ENCODE measurements at places on chromosomes 16 and 17.

- DNase-seq, result no peak
Measured at GRCh38 chr17:42109086-42109485, 3.4 kb downstream of the DHX58 start.

DNA sequence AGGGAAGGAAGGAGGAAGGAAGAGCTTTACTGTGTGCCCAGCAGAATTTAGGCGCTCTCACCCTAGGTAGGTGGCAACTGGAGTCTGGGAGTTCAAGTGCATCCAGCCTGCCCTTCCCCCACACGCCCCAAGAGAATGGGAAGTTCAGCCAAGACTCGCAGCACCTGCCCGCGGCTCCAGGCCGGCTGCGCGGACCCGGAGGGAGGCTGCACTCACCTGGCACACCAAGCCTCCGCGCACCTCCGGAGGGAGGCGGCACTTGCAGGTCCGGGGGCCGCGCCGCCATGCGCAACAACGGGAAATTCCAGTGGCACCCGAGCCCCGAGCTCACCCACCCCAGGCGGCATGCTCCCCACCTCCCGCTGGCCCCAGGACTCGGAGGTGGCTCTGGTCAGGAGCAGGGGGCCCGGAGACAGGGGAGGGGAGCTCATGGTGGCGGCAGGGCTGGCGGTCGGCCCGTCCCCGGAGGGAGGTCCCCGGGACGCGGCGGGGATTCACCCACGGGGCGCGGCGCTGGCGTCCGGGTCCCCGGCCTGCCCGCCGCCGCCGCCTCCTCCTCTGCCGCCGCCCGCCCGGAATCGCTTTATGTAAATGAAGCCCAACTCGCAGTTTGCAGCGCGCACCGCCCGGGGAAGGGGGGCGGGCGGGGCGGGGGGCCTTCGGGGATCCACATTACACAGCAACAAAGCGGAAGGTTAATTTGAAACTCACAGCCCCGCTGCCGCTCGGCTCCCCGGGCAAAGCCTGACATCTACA is at the start of gene ZFHX3:
Gene ZFHX3, minus strand, starts transcription at position 593 of the 756 bp plus-strand sequence. CDS start 87,983 bp downstream, outside the sequence.
- peak; percentile 73 for DNase-seq

DNA sequence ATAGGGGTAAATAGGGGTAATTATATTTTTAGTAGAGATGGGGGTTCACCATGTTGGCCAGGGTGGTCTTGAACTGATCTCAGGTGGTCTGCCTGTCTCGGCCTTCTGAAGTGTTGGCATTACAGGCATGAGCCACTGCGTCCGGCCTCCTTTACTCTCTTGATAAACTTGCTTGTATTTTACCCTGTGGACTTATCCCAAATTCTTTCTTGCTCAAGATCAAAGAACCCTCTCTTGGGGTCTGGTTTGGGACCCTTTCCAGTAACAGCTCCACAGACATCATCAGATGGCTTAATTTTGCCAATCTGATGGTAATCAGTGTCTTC is 5.6 kb upstream of the C1QTNF1 start:
- DNase-seq, result no peak

- no peak for DNase-seq
Measured at GRCh38 chr17:13757871-13758270, 156.1 kb upstream of the HS3ST3A1 start.

- DNase-seq, result no peak
Measured at GRCh38 chr17:35736236-35736635, 4.8 kb downstream of the RASL10B start.

GRCh38 chr16:23348579-23349469 is 46.7 kb downstream of the SCNN1B start:
- no peak for DNase-seq

- DNase-seq, result no peak
Measured at GRCh38 chr17:70041540-70041939, 33.5 kb upstream of the KCNJ16 start.

DNA sequence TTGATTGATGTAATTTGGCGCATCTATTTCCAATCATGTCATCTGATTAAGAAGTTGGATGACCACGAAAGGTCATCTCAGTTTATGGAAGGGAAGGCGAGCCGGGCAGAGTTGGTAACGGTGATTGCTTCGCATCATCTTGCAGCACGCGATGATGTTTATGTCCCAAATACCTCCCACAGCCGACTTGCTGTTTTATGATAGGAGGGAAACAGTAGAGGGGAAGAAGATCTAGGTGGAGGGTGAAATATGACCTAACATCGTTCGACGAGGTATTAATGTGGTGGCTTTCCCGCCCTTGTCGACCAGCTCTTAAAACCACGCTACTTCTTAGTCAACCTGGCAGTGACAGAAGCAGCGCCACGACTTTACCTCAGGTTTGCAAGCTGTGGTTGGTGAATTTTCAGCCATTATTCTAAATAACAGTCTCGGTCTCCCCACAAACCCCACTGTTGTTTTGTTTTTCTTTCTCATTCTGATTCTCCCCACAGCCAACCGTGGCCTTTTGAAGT is 805 bp upstream of the TANC2 start:
- DNase-seq, result no peak

- no peak for DNase-seq
Measured at GRCh38 chr16:11698271-11698689, 30.0 kb downstream of the SNN start.

- DNase-seq, result peak; percentile 43
Measured at GRCh38 chr16:17830651-17831050, 359.9 kb upstream of the XYLT1 start.

Measured in AG10803 (cell line).